ENCODE measurements at places on chromosomes 13 and 19.
A peak's percentile ranks its signal among the peaks of the same experiment; 100 is the strongest.

DNA sequence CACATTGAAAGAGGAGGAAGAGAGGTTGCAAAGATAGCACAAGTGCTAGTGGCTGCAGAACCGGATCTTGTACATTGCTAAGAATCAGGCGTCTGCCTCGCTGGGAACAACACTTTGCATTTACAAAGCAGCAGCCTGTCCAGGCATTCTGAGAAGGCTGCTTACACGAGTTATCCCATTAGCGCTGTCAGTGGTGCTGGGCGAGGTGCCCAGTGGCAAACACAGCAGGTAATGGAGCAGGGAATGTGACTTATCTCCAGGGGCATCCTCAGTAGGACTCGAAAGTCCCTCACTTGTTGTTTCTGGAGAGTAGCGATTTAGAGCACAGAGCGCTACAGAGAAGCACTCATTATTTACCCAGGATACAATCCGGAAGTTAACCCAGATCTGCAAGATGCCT, 209.6 kb downstream of the OLFM4 start:
- no peak for DNase-seq

DNA sequence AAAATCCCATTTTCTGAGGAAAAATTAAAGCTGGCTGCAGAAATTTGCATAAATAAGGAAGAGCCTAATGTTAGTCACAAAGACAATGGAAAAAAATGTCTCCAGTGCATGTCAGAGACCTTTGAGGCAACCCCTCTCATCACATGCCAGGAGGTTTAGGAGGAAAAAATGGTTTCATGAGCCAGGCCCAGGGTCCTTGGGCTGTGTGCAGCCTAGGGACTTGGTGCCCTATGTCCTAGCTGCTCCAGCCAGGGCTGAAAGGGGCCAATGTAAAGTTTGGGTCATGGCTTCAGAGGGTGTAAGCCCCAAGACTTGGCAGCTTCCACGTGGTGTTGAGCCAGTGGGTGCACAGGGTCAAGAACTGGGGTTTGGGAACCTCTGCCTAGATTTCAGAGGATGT, 1252.6 kb downstream of the PCDH9 start:
- DNase-seq, result no peak

DNA sequence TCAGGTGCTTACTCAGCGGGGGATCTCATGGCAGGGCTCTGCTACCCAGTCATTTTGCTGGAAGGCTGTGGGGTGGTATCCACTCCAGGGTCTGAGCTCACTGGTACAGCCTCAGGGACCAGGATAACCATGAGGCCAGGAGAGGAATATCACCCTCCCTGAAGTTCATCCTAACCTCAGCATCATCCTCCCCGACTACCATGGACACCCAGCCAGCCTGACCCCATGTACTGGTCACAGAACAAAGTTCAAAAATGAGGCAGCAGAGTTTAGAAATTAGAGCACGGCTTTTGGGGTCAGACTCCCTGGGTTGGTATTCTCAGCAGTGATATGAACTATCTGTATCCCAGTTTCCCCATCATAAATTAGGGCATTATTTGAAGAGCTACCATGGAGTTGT, 35.5 kb upstream of the RXFP2 start:
- DNase-seq, result no peak

DNA sequence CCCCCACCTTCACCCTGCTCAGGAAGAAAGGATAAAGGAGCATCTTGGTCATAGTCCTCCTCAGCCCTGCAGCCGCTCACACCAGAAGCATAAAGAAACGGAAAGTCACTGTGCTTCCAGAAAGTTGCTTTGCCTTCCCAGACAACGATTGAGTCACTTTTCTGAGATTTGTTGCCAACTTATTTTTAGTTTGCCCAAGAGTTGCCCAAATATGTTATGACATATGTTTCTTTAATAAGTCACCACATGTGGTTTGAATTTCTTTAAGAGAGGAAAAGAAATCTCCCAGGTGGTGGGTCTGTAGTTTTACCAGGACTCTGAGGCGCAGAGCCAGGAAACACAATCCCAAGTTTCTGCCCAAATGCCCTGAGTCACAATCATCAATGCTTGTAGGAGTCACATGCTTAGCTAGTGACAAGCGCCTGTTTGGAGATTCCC, 63.4 kb upstream of the LRCH1 start:
- DNase-seq, result no peak

DNA sequence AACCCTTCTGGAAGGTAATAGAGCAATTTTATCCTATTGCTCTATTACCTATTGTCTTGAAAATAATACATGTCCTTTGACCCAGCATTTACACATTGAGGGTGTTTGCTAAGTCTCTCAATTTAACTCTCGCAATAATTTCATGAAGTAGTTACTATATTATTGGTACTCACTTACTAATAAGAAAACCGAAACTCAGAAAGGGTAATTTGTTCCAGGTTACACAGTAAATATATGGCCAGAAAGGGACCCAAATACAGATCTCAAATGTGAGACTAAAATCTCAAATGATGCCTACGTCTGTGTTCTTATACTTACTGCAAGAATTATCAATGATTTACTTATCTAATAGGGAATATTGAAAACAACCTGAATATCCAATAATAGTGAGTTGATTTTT, 29.7 kb upstream of the FAM216B start:
- DNase-seq, result no peak

DNA sequence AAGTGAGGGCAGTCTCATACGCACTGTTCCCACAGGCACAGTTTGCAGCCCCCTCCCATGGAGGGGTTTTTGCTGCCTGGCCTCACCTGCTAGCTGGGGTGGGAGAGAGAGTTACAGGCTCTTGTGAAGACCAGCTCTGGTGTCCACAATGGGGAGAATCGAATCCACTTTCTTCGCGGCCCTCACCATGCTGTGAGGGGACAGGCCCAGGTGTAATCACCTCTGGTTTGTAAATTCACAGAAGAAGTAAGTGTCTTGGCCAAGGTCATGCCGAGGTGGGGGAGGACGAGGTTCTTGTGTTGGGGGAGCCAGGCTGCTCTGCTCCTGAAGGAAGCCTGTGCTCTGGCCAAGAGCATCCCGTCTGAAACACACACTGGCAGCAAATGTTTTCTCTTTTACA, 39.5 kb downstream of the TEX29 start:
- DNase-seq, result no peak

- no peak for DNase-seq
These were observed 16.0 kb upstream of the POU2F2 start for GRCh38 chr19:42148266-42148665.

GRCh38 chr13:110559429-110559943, 2.0 kb downstream of the RAB20 start:
- DNase-seq, result no peak

DNA sequence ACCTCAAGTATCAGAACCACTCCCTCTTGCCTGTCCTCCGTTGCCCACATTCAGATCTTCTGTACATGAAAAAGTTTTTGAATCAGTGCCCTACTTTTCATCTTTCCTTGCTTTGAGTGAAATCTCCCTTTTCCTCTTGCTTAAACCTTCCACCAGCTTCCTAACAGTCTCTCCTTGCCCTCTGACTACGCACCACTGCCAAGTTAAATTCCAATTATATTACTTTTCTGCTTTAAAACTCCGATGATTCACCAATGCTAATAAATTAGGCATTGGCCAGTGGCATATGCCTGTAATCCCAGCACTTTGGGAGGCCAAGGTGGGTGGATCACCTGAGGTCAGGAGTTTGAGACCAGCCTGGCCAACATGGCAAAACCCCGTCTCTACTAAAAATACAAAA, 30.7 kb upstream of the RFXAP start:
- DNase-seq, result no peak

- DNase-seq, result no peak
These were observed 9.0 kb downstream of the BLOC1S3 start for GRCh38 chr19:45187421-45188100.

DNA sequence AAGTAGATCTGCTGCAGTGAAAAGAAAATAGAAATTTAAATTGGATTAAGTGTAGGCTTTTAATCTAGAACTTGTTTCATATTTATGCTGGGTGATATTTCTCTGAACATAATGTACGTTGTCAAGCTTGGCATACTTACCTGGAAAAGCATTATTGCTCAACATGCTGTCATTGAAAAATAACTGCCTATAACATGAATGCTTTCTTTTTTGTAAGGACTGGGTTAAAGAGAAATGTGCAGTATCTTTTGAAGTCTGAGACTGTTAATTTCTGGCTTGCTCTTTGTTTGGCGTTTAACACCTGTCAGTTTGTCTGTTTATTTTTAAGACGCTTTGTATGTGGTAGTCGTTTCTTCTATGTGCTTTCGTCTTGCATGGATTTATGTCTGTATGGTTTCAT, 175.2 kb downstream of the LMO7 start:
- DNase-seq, result no peak

DNA sequence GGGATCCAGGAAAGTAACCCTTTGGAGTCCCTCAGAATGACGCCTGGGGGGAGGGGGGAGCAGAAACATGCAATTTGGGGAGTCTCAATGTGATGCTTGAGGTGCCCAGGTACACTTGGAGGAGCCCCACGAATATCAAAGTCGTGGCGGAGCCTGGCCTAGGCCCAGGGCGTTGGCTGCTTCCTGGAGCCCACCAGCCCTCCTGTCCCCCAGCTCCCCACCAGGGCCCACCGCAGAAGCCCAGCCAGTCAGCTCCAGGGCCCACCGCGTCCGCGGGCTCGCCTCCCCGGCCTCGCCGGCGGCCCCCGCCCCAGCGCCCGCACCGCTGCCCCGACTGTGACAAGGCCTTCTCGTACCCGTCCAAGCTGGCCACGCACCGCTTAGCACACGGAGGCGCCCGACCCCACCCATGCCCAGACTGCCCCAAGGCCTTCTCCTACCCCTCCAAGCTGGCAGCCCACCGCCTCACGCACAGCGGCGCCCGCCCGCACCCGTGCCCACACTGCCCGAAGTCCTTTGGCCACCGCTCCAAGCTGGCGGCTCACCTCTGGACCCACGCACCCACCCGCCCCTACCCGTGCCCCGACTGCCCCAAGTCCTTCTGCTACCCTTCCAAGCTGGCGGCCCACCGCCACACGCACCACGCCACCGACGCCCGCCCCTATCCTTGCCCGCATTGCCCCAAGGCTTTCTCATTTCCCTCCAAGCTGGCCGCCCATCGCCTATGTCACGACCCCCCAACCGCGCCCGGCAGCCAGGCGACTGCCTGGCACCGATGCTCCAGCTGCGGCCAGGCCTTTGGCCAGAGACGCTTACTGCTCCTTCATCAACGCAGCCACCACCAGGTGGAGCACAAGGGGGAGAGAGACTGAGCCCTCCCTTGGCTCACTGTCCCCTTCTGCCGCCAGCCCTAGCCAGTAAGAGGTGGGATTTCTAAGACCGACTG, 2.1 kb downstream of the ZNF575 start:
- DNase-seq, result peak; percentile 42

DNA sequence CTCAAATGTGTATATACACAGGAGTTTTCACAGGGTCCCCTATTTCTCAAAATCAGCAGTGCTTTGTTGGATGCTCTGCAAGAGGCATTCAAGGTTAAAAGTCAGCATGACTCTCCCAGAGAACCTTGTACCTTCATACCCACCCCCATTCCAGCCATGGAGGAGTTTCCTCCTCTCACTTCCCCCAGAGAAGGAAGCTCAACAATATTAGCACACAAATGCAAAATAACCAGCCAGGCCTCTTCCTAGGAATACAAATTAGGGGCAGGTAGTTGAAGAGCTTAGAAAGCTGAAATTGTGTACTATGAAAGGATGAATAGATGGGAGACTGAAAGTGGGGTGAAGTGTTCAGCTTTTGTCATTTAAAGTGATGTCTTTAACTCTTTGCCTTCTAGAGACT, 43.8 kb downstream of the SPRY2 start:
- no peak for DNase-seq

DNA sequence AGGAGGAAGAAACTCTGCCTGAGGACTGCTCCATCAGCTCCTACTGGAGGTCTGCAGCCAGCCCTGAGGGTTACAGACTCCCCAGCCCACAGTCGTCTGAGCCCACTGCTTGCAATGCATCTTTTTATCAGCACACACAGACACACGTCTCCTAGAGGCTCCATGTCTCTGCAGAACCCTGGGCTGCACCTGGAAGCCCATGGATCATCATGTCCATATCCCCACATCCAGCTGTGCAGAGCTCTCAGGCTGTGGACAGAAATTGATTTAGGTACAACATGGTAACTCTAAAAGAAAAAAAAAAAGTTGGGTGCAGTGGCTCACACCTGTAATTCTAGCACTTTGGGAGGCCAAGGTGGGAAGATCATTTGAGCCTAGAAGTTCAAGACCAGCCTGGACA, 32.9 kb upstream of the ISYNA1 start:
- no peak for DNase-seq

- peak; percentile 80 for DNase-seq
These were observed 43.9 kb downstream of the CERS4 start for GRCh38 chr19:8252922-8253589.

DNA sequence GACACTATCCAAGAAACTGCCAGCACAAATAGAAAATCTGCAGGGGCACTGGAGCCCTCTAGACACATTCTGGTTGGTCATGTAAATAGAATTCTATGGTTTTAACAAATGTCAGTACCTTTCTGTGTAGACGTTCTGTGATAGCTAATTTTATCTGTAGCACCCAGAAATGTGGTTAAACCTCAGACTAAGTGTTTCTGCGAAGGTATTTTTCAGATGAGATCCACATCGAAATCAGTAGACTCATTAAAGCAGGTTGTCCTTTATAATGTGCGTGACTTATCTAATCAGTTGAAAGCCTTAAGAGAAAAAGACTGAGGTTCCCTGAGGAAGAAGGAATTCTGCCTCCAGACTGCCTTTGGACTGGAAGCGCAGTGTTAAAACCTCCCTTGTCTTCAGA, 922.9 kb downstream of the EFNB2 start:
- DNase-seq, result no peak

DNA sequence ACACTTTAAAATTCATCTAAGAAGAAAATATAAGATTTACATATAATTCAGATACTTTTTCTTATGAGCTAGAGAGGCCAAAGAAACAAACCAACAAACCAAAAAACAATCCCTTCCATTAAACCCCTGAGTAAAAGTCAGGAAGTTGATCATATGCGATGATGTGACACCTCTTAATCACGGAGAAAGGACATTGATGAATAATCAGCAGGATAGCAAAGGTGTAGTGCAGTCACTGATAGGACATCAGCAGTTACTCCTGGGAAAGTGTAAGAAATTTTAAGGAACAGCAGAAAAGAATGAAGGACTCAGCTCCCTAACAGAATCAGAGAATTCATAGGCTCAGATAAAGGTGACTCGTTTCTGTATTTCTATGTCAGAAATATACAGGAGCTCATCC, 202.4 kb upstream of the EDNRB start:
- no peak for DNase-seq

GRCh38 chr19:5340637-5341447, at the start of gene PTPRS:
TSS of gene PTPRS (minus strand) at chr19:5340812. CDS start at chr19:5286140, 54,672 bp downstream.
- DNase-seq, result peak; percentile 81
